ENCODE measurements at places on chromosomes 6 and 20.

DNA sequence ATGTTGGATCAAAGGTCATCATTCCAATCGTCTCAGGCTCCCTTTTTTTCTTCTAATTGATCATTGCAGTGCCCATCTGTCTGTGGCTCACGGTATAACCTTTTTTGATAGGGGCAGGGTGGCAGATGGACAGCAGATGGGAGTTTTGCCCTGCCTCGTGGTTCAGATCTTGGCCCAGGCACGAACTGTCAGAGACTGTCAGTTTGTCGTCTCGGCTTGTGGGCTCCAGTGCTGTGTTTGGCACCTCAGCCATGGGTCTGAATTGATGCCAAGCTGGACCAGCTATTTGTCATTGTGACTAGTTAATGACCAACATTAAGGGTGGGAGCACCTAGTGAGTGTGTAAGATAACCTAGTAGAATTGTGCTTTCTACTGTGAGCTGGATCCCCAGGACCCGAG is 197.6 kb downstream of the PRL start:
- DNase-seq, result no peak

DNA sequence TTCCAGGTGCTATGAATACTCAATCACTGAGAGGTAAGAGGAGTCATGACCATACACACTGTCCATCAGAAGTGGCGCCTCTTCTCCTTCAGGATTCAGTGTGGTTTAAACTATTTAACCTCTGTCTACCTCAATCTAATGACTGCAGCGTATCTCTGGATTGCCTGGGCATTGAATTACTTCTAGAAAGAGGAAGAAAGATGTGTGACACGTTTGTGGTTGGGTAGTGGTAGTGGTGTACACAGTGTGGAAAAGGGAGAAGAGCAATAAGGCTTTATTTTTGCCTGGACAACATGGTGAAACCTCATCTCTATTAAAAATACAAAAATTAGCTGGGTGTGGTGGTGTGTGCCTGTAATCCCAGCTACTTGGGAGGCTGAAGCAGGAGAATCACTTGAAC is 38.0 kb upstream of the ECHDC1 start:
- DNase-seq, result no peak

GRCh38 chr6:155646443-155646842 is 190.8 kb upstream of the NOX3 start:
- no peak for DNase-seq

- peak; percentile 21 for DNase-seq
Measured at GRCh38 chr6:44431118-44431725, 43.7 kb downstream of the CDC5L start.

GRCh38 chr20:53795170-53795569 is 201.5 kb upstream of the ZNF217 start:
- no peak for DNase-seq

DNA sequence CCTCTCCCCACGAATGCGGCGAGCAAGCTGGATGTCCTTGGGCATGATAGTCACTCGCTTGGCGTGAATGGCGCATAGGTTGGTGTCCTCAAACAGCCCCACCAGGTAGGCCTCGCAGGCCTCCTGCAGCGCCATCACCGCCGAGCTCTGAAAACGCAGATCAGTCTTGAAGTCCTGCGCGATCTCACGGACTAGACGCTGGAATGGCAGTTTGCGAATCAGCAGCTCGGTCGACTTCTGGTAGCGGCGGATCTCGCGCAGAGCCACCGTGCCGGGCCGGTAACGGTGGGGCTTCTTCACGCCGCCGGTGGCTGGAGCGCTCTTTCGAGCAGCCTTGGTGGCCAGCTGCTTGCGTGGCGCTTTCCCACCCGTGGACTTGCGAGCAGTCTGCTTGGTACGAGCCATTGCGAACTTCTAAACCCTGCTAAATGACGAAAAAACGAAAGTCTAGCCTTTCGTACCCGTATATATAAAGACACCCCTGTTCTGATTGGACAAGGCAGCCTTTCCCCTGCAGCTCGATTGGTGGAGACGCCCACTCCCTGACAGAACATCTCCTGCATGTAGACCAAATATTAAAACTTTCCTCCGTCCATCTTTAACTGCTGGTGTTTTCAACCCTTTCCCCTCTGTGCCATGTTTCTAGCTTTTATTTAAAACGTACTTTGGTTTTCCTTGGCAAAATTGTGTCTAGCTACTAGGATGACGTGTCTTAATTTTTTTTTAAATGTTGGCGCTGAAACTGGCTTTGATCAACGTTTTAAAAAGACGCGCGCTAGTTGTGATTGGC is 109.8 kb downstream of the HFE start:
- DNase-seq, result peak; percentile 75

GRCh38 chr20:45402946-45403345 is 5.1 kb upstream of the DBNDD2 start:
- DNase-seq, result no peak

DNA sequence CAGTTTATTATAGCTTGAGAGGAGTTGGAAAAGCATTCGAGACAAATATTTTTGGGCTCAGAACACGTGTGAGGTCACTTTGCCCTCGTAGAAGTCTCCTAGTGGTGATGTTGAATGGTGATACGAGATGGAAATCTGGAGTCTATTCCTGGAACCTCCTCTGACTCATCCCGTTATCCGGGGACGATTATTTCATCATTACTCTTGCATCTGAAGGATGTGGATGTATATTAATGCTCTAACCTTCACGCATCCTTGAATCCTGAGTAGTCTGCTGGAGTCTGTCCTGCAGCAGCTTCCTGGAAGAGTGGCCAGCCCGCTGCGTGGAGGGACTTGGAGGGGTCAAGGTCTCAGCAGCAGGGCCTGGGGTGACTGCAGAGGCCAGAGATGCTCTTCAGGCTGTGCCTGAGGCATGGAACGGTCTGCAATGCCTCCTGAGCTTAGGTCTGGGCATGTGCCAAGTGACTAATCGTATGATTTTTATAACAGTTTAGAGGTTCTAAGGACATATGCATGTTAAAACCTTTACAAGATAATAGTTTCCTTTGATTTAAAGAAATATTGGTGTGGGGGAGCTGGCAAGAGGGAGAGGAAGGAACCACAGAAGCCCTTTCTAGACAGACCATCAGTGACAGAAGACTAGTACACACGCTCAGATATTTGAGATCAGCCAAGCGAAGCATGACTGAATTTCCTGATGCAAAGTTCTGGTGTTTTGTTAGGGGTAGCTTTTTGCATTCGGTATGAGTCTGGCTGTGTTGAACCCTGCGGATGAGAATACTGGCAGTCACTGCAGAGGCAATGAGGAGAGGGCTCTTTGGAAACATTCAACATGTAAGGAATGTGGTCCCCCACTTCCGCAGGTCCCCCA is 400.2 kb downstream of the QKI start:
- DNase-seq, result no peak

- DNase-seq, result no peak
Measured at GRCh38 chr6:80382811-80383210, 276.3 kb downstream of the BCKDHB start.

GRCh38 chr6:114366899-114367298 is 24.1 kb upstream of the HS3ST5 start:
- DNase-seq, result no peak

DNA sequence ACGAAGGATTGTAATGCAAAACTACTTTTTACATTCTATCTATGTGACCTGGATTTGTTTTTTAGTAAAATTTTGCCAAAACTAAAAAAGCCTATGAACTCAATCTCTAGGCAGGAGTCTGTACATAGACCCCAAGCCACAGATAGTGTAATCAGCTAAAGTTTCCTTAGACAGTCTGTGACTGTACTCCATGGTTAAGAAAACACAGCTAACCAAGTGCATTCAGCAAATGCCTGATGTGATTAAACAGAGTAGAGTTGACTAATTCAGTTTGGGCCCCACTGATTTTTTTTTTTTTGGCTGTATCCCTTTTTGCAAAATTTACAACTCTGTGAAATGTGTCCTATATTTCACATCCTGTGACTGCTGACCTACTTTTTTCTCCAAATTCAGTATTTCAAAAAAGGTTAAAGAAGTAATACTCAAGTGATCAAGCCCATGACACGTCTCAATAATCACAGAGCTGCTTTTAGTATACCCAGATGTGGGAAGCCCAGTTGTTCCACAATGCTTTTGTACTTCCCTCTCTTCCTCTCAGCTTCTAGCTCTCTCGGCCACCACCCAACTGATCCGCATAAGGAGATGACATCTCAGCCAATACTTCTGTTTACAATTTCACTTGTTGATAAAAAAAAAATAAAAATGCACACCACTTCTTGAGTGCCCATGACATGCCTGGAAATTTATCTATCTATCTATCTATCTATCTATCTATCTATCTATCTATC is 108.8 kb upstream of the TBX18 start:
- DNase-seq, result no peak

- DNase-seq, result no peak
Measured at GRCh38 chr6:13467216-13467600, 20.2 kb downstream of the GFOD1 start.

Measured in T follicular helper cell (primary cell).